HL-60 (cell line): ENCODE measurements at places on chromosomes 3 and 15.

GRCh38 chr15:44542596-44542995, 5.6 kb downstream of the EIF3J start:
- DNase-seq, result no peak

DNA sequence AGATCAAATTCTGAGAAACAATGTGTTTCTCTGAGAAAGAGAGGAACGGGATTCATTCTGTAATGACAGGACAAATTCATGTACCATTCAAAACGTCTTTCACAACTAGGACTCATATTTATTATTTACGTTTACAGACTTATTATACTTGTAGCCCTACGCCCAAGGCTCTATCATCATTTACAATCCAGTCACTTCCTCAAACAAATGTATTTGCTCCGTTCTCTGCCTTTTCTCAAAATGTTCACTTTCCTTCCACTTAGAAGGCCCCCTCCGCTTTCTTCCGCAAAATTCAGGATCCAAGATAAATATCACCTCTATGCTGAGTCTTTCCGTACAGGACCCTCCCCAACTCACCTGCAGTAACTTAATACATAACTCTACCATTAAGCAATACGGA, 745 bp downstream of the RSL24D1 start:
- DNase-seq, result peak; percentile 33

DNA sequence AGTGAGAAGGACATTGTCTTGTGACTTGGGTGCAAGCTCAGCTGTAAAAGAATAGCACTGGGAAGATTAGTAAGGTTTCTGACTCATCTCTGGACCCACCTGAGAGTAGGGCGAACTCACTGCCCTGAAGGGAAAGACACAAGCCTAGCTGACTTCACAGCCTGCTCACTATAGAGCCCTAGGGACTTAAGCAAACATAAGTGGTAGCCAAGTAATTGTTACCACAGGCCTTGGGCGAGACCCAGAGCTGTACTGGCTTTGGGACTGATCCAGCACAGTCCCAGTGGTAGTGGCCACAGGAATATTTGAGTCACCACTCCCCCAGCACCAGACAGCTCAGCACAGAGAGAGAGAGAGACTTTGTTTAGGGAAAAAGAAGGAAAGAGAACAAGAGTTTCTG, 429.9 kb downstream of the TBL1XR1 start:
- DNase-seq, result no peak

DNA sequence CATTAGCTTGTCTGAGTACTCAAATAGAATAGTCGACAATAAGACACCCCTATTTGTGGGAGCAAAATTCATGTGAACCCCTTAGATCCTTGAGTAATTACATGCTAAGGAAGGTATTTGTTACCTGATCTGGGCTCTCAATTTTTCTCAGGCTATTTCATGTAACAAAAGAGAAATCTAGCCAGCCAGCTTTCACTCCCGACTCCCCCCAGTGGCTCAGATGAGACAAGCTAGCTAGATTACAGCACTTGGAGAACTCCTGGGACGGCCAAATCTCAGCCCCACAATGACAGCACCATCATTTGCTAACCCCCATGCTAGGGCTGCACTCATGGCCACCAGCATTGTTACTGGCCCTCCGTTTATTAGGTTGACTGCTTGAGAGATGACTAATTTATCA, 41.3 kb downstream of the GLDN start:
- DNase-seq, result peak; percentile 45

DNA sequence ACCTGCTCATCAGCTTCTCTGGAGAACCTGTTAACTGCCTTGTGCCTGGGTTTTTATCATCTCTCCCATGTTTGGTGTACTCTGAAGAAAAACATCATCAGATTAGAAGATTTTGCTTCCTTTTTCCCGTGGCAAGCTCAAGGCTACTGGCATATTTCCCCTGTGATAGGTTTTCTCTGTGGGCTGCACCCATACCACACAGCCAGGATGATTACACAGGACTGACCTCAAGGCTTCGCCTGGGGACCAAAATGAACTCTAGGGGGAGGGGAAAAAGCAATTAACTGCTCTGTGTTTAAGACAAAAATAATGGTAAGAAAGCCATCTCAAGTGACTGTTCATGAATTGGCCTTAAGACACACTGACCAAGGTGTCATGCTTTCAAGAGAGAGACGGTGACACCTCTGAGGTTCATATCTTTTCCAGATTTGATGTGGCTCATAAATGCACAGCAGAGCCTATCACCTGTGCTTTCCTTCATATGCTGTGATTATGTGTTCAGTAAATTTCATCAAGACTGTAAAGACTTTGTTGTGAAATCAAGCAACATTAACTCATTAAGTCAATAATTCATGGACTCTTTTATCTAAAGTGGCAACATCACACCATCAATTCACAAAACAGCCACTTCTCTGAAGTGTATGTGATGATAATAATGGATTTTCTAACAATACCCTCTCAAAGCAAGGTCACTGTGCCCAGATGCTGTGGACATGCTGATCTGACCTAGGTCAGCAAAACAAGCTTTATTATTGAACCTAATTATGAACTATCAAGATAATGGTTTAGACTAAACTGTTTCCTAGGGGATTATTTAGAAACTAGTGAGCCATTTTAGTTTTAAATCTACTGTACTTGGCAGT, 427.9 kb downstream of the WDR72 start:
- no peak for DNase-seq

GRCh38 chr3:29759411-29760225, 478.7 kb downstream of the RBMS3 start:
- DNase-seq, result no peak

GRCh38 chr3:88912294-88912877, 195.0 kb upstream of the EPHA3 start:
- DNase-seq, result no peak

- no peak for DNase-seq
Observed at GRCh38 chr3:120983841-120984240, 75.8 kb downstream of the STXBP5L start.
